ENCODE measurements at places on chromosomes 12 and 14.

GRCh38 chr14:79395061-79395460 is 816.2 kb downstream of the DIO2 start:
- no peak for DNase-seq

GRCh38 chr14:91229743-91230200 is 14.7 kb downstream of the GPR68 start:
- DNase-seq = no peak

DNA sequence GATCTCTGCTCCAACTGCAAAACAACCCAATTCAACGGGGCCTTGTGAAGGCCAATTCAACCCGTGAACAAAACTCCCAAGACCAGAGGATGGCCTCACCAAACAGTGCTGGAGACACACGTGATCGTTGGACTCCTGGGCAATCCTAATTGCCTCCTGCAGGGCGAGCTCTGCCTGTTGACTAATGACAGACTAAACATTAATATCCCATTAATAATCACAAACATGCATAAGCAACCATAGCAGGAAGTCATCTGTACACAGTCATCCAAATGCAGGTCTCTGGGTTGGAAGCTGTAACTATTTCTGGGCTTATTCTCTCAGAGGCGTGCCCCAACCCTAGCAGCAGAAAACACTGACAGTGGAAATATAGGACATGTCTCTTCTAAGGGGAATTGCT is 21.0 kb downstream of the ANAPC5 start:
- DNase-seq = no peak

DNA sequence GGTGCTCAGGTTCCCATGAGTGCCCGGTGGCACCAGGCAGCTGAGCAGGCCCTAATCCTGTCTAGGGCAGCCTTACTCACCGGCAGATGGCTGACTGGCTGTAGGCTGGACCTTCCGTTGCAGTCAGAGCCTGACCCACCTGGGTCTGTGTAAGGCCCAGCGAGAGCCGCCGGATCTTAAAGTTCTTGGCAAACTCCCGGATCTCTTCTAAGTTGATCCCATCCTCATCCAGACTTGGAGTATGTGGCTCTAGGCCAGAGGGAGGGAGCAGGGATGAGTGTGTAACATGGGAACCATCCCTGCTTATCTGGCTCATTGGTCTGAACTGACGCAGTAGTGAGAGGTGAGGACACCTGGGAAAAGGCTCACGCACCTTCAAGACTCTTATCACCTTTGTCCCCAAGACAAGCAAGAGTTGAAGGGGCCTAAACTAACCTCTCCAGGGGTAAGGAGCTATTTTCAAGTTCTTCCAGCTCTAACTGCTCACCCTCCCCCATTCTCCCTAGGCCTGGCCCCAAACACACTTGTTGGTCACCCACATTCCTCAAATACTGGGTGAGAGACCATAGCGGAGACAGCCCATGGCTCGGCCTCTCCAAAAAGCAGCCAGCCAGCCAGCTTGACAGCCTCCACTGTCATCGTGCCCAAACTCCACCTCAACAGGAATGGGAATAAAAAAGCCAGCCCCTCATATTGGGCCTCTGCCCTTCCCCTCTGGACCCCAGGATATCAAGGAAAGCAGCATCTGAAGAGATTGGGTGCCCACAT is 18.8 kb upstream of the TFCP2 start:
- no peak for DNase-seq
